ENCODE measurements at places on chromosomes 5 and 9.
A peak's percentile ranks its signal among the peaks of the same experiment; 100 is the strongest.

DNA sequence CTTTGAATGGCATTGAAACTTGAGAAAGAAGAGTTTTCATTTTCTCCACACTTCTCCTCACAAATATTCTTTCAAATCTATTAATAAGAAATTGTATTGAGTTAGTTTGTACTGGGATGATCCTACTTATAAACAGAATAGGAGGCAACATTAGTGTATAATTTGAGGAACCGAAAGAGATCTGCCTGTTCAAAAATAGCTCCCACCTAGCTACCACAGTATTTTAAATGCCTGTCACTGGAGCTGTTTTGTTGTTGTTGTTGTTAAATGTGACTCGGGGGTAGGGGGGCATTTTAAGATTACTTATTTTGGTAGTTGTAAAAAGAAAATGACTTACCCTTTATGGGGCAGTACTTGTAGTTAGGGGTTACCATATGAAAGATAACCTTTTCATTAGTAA, 20.1 kb upstream of the HAPLN1 start:
- DNase-seq = no peak

GRCh38 chr9:86168256-86168655, 68.9 kb upstream of the GOLM1 start:
- no peak for DNase-seq

DNA sequence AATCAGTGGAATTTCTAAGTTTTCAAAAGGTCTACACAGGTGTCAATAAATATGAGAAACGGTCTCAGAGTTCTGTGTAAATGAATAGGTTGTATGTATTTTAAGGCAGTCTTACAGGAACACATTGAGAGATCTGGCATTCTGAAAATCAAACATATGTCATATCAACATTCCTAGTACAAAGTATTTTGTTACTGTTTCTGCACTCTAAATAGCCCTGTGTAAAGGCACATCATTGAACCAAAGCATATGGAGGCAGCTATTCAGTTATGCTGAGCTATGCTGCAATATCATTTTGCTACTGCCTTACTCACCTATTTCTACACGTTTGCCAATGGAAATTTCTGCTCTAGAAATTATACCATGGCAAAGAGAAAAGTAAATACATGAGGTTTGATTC, 379.1 kb downstream of the KIAA0825 start:
- DNase-seq = no peak

GRCh38 chr5:91151947-91152346, 231.2 kb downstream of the ARRDC3 start:
- no peak for DNase-seq

DNA sequence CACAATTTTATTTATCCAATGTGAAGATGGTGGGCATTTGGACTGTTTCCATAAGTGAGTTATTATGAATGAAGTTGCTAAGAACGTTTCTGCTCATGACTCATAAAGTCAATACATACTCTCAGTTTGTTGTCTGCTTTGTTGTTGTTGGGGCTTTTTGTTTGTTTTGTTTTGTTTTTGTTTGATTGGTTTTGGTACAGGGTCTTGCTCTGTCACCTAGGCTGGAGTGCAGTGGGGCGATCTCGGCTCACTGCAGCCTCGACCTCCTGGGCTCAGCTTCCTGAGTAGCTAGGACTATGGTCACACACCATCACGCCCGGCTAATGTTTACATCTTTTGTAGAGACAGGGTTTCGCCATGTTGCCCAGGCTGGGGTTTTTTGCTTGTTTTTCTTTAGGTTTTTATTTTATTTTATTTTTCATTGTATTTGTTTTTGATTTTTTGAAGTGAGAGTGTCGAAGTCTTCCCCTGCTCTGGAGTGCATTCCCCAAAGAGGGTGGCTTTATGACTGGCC, 18.0 kb downstream of the TRIM7 start:
- DNase-seq = no peak

DNA sequence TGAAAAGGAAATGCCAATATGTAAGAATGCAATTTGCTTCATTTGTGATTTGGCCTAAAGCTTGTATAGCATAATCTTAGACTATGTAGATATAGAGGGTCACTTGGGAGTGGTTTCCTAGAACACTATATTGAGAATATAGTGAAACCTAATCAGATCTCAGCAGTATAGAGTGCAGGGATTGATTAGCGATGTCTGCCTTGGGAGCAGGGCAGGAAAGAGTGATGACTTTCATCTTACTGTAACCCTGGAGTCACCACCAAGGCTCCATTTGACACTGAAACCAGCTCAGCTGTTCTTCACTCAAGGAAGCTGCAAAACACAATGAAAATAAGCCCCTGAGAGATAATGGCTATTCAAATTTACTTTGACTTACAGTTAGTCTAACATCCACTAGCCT, 26.2 kb upstream of the ARRDC3 start:
- DNase-seq = no peak

DNA sequence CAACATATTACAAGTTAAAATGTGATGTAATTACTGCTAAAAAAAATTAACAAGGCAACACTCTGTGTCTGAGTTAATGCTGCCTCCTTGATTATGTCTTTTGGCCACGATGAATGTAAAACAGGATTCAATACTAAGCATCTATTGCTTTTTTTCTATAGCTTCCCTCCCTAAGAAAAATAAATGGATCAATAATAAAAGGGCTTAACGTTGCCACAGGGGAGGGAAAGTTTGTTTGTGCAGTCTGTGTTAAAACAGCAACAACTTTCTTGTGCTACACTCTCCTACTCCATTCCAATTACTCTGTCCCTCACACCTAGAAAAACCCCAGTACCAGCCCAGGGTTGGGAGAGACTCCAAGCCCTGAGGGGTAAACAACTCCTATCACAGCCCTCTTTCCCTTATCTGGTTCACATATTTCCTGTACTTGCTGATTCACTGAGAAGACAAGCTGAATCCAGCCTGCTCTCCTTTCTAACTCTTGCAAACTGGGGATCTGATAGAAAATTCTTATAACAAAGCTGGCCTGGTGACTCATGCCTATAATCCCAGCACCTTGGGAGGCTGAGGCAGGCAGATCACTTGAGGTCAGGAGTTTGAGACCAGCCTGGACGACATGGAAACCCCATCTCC, 44.8 kb downstream of the PTPN3 start:
- DNase-seq = no peak

DNA sequence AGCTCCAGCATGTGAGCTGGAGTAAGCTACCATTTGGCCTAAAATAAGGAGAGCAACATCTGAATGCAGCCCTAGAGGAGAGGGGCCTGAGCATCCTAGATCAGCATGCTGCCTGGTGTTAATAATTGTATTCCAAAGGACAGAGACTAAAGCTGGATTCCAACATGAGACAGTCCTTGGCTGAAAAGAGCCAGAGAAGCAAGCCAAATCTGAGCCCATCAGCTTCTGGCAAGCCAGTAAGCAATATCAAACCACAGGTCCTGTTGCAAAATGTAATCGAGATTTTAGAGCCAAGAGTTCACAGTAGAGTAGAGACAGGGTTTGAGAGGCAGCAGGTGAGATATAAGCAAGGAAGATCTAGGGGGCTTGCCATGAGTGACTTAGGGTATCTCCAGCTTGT, 42.3 kb upstream of the DMAC1 start:
- DNase-seq = no peak

GRCh38 chr5:9544502-9545135, 1.3 kb downstream of the SEMA5A start:
- DNase-seq = peak; percentile 97

- DNase-seq = no peak
Measured at GRCh38 chr9:128781187-128782070, 5.6 kb upstream of the TBC1D13 start.

DNA sequence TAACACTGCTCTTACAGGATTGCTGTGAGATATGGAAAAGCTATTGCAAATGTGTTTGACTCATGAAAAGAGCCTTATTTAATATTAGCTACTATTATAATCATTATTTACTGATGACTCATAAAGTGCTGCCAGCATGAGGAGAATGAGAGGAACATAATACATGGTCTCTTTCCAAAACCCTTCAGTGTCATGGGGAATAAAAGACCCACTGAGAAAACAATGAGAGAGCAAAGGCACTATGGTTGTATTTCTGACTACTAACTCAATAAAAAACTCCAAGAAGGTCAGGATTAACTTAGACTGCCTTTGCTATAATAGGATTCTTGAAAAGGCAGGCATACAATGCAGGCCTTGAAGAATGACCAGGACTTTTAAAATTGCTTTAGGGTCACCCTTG, 633.5 kb downstream of the DTWD2 start:
- no peak for DNase-seq

DNA sequence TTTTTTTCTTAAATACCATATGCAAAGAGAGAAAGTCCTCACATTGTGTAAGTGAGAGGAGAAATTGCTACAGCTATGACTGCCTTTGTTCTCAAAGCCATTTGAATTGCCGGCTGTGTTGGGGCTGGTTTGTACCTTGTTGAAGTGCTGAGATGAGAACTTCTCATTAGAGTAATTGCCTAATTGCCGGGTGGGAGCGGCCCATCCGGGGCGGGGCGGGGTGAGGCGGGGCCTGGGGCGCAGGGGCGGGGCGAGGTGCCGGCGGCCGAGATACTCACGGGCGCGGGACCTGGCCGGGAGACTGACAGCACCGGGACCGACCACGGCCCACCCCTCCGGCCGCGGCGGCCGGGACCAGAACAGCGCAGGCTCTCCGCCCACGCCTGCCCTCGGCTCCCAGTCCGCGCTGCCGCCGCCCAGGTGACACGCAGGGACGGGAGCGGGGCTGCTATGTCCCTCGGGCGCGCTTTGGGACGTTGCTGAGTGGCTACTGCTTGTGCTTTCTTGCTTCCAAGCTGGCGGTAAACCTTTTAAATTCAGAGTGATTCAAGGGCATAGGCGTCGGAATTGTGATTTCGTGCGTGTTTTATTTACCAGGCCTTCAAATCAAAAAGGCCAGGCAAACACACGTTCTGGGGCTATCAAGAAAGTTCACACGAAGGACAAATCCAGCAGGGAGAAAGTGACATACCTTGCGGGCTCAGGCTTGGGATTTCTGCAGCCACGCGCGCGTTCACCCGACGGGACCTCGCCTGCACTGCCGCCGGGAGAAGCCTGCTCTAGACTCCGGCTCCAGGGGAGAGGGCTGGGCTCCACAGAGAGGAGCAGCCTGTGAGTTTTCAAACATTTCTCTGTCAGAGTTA, 269.1 kb downstream of the FANCC start:
- peak; percentile 32 for DNase-seq

- DNase-seq = no peak
Measured at GRCh38 chr9:23541976-23542375, 284.1 kb downstream of the ELAVL2 start.

- DNase-seq = no peak
Measured at GRCh38 chr9:133763272-133764183, 25.4 kb upstream of the SARDH start.
